ENCODE measurements at places on chromosomes 16 and 17.
A peak's percentile ranks its signal among the peaks of the same experiment; 100 is the strongest.

DNA sequence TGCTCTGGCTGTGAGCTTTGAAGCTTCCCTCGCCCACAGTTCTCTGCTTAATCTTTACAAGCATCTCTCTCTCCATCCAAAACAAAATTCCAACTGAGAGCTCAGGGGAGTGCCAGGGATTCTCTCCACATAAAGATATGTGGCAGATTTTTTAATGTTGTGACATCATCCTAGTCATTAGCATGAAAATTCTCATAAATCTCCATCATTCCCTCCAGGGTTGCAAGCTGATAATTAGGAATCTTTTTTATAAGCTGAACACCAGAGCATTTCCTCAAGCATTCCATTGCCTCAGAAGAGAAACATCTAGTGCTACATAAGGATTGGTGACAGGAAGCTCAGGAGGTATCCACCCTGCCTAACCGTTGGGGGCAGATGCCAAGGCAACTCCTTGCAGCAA is 82.4 kb upstream of the DNAH9 start:
- DNase-seq: no peak

- DNase-seq: peak; percentile 31
Observed at GRCh38 chr17:75404223-75404730, 1.2 kb downstream of the GRB2 start.

- no peak for DNase-seq
Observed at GRCh38 chr17:74531231-74531761, at the start of gene CD300LB. TSS of gene CD300LB (minus strand) at chr17:74531475. CDS start at chr17:74531350, 125 bp downstream.

- no peak for DNase-seq
Observed at GRCh38 chr16:46801428-46802049, 29.4 kb downstream of the C16orf87 start.
